ENCODE measurements at places on chromosomes 2 and 18.
A peak's percentile ranks its signal among the peaks of the same experiment; 100 is the strongest.

DNA sequence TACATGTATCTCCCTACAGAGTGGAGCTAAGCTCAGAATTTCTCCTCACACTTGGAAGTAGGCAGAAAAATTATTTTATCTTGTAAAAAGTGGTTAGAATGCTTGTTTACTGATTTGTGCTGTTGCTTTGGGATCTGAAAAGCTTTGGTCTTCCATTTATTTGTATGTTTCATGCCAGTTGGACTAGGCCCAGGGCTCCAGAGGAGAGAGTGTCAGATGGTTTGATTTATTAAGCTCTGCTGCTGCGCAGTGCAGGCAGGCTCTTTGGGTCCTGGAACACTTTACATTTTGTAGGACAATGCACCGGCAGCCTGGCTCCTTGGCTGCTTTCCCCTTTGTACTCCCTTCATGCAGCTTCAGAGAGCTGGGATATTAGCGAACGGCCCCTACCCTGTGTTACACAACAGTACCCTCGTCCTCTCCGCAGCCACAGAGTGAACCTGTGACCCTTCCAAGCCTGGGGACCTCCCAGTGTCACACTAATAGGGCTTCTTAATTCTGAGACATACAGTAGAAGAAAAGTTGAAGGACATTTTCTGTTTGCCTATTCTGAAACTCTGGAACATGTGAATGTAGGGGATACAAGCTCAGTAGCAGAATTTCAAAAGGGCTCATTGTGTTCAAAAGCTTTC is 56.7 kb upstream of the EML6 start:
- no peak for DNase-seq

GRCh38 chr2:53559302-53559966 is 208.2 kb upstream of the CHAC2 start:
- no peak for DNase-seq

DNA sequence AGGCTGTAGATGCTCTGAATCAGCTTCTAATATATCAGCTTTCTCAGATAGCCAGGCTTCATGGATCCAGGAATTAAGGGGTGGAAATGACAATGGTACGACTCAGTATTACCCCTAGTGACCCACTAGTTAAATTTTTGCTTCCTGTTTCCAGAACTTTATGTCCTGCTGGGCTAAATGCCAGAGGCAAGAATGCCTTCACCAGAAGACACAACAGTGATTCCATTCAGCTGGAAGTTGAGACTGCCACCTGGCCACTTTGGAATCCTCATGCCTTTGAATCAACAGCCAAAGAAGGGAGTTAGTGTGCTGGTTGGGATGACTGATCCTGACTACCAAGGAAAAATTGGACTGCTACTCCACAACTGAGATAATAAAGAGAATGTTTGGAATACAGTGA is 239.1 kb downstream of the ASXL3 start:
- DNase-seq: no peak

GRCh38 chr2:219247678-219248642 is 2.7 kb downstream of the STK16 start:
- DNase-seq: peak; percentile 76

- no peak for DNase-seq
Observed at GRCh38 chr2:216082117-216082711, 495 bp downstream of the TMEM169 start.

DNA sequence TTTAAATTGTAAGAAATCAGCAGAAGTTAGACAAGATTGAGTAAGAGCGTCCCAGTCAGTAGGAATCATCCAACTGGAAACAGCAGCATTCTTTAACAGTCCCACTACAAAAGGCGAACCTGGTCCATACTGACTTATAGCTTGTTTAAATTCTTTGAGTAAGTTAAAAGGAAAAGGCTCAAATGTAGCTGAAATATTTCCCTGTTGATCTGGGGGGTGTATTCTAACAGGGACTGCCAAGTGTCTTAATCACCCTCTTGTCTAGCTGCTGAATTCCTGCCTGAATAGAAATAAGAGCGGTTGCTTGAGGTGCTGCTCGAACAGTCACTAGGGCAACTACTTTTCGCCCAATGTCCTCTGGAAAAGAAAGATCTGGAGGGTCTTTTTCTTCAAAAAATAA is 56.4 kb upstream of the FMNL2 start:
- no peak for DNase-seq

DNA sequence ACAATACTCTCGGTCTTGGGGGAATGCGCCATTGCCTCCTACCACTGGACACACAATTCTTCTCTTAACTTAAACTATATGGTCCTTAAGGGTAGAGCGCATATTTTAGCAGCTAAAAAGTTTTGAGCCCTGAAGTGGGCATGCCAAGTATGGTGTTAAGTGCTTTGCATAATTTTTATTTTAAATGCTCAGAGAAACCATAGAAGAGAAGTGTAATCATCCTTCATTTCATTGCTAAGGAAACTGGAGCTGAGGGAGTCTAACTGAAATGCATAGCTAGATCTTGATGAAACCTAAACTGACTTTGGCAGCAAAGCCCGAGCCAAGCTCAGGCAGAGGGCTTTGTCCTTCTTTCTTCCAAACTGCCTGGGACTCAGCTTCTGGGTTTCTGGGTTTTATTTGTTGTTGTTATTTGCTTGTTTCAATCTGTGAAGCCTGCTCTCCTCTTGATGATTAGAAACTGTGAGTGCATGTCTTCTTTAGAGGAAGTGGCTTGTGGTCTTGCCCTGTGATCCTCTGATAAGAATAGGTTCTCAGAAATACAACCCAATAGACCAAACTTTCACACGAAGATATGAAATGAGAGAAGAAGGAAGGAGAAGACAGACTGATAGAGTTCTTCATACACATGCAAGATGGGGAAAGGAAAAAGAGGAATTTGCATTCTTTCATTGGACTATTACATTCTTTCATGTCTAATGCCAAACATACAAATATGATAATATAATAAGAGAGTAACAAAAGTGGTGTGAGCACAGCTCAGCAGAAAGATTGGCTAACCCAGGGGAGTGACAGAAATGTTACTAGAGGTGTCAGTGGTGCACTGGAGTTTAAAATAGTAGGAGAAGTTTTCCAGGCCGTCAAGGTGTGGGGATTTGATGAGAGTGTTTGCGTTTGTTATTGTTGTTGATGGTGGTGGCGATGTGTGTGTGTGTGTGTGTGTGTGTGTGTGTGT is 7.5 kb upstream of the RNF144A start:
- DNase-seq: peak; percentile 66

- no peak for DNase-seq
Observed at GRCh38 chr2:45728458-45728942, 77.0 kb downstream of the PRKCE start.

DNA sequence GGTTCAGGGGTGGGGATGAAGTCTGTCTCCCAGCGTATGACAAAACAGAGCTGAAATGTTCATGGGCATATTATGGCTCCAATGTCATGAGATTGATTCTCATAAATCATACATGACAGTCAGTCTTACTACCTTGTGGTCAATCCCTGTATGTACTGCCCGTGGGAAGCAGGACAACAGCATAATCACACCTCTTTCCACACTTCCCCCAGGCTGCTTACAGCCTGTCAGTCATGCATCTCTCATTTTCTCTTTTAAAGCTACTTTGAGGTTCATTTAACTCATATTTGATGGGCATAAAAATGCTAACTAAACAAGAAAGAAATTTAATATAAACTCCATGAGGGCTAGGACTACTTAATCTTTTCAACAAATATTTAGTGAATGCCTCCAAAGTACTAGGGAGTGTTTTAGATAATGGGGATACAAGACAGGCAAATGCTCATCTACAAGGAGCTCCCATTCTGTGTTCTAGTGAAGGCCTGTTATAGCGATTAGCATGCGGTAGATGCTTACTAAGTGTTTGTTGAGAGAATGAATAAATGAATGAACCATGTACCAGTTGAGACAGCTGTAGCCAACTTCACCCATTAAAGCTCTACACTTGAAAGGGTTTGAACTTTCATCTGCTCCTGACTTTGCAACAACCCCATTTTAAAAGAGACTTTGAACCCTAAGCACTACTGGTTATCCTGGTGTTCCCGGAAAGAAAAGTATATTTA is 89.1 kb downstream of the ALPK2 start:
- DNase-seq: no peak

- DNase-seq: no peak
Observed at GRCh38 chr2:195495351-195495750, 161.7 kb upstream of the SLC39A10 start.

DNA sequence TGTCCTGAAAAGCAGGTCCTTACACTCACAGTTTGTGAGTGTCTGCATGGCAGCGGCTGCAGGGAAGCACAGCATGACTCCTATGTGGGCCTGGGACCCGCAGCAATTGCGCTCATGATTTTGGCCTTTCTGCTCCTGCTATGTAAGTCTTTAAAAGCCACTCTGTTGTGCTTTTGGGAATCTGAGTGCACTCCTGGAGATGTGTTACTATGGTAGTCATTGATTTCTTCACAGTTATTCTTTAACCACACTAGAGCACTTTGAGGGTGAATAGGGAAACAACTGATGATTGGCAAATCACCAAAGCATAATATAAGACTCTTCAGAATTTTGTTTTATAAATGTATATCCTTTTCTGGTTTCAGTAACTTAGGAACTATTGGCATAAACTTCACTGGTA is 40.9 kb downstream of the DSG2 start:
- no peak for DNase-seq

All from activated CD4-positive, alpha-beta memory T cell treated with anti-CD3 and anti-CD28 coated beads, Interleukin-2, amount 10 ng/mL, durations not matched to agents 7 days and 5 days (primary cell).